GM12878 (cell line): ENCODE measurements at places on chromosomes 2 and 18. TPM values are rescaled to one million over a fixed set of nuclear protein-coding genes. Genes with fewer than 3 reads are reported as not detected.

- no peak for DNase-seq
Measured at GRCh38 chr18:63111671-63112402, 207.7 kb downstream of the BCL2 start.

DNA sequence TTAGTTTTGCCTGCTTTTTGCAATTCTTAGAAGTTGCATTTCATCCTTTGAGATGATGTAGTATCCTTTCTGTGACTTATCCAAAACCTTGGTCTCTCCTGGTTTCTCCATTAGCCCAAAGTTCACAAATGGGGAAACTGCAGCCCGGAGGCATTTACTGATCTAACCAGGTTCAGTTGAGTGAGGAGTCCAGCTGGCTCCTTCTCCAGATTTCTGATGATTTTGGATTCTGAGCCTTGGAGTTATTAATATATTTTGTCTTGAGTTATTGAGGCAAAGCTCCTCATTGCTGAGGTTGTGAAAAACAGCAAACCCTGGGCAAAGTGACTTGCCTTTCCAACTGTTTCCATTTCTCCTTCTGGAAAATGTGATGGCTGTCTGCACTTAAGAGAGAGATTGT, 1.7 kb downstream of the SLC1A4 start:
- DNase-seq = no peak

- no peak for DNase-seq
Measured at GRCh38 chr18:3596637-3597384, 146.8 kb downstream of the TGIF1 start.

GRCh38 chr18:37321582-37322491, 243.8 kb downstream of the CELF4 start:
- DNase-seq = no peak

- no peak for DNase-seq
Measured at GRCh38 chr2:45904946-45905631, 253.6 kb downstream of the PRKCE start.

ZAP70 gene
- total RNA-seq = 2.5 and 2.9 TPM in 2 replicates

- no peak for DNase-seq
Measured at GRCh38 chr2:79122676-79123075, 2.4 kb downstream of the REG1A start.

- DNase-seq = no peak
Measured at GRCh38 chr2:19775838-19776237, 125.9 kb downstream of the TTC32 start.

- DNase-seq = no peak
Measured at GRCh38 chr2:133142087-133142486, 426.2 kb downstream of the NCKAP5 start.

PXDN gene
- total RNA-seq = 0.58 and 0.69 TPM in 2 replicates

SLC40A1 gene
- total RNA-seq = 0.38 and 0.61 TPM in 2 replicates

GRCh38 chr2:240179941-240180666, 39.6 kb upstream of the OTOS start:
- no peak for DNase-seq

ASPRV1 gene
- total RNA-seq = 0.53 and 0.59 TPM in 2 replicates

GRCh38 chr2:85278361-85278760, 49.4 kb downstream of the TGOLN2 start:
- DNase-seq = no peak

GRCh38 chr2:217090024-217090473, 230.2 kb upstream of the TNP1 start:
- DNase-seq = peak; percentile 82

DNA sequence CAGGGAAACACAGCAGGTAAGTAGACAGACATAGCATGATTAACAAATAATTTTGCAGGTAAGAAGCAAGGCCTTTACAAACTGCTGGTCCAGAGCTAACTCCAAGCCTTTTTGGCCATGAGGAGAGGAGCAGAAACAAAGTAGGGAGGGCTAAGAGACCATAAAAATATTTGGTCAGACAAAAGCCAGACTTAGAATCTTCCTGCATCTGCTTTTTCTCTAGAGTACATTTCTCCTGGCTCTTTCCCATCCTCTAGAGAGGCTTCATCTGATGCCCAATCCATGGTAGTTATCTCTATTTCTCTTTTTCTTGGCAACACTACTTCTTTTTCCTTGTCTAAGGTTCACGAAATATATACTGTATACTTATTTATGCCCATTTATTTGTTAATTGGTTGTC, 577.1 kb downstream of the PIK3C3 start:
- no peak for DNase-seq
